Aortic smooth muscle cell (primary cell): ENCODE measurements at places on chromosomes 4 and X. TPM values are rescaled to one million over a fixed set of nuclear protein-coding genes. Genes with fewer than 3 reads are reported as not detected.

The TFE3 gene
- 27.1 and 27.5 TPM in 2 replicates for total RNA-seq

The TRIM61 gene
- total RNA-seq = 0.92 and 1.4 TPM in 2 replicates

The CDS1 gene
- 0.13 and 0.25 TPM in 2 replicates for total RNA-seq

The HUWE1 gene
- 95.3 and 99.9 TPM in 2 replicates for total RNA-seq

The XAGE2 gene
- not detected in 2 replicates for total RNA-seq

The VSIG4 gene
- total RNA-seq = not detected in 2 replicates

The MTHFD2L gene
- total RNA-seq = 11.9 and 12.4 TPM in 2 replicates

The TRAM1L1 gene
- 0.50 and 0.53 TPM in 2 replicates for total RNA-seq

The GAGE12H gene
- total RNA-seq = not detected in 2 replicates

The MAGEA1 gene
- not detected in 2 replicates for total RNA-seq

The ITGB1BP2 gene
- total RNA-seq = 13.7 and 24.3 TPM in 2 replicates

The PRDX4 gene
- 237 and 304 TPM in 2 replicates for total RNA-seq

The EMD gene
- total RNA-seq = 24.4 and 27.7 TPM in 2 replicates

The CISD2 gene
- total RNA-seq = 34.4 and 36.6 TPM in 2 replicates

The PNMA6A gene
- total RNA-seq = 0.53 and 0.62 TPM in 2 replicates

The PHOX2B gene
- not detected in 2 replicates for total RNA-seq

The VSIG1 gene
- under 0.01 TPM in 2 replicates for total RNA-seq

The FABP2 gene
- total RNA-seq = not detected in 2 replicates

The PCDH7 gene
- total RNA-seq = 169 and 233 TPM in 2 replicates

The GAGE12E gene
- total RNA-seq = not detected in 2 replicates

The FMR1NB gene
- total RNA-seq = not detected in 2 replicates

The PQBP1 gene
- total RNA-seq = 63.0 and 96.7 TPM in 2 replicates

The ZAR1 gene
- 0.06 TPM in 1 of 2 replicates, not detected in the other for total RNA-seq

The ABCG2 gene
- total RNA-seq = 1.7 and 1.8 TPM in 2 replicates

The TLR6 gene
- total RNA-seq = 1.4 and 1.8 TPM in 2 replicates

The CSAG2 gene
- not detected in 2 replicates for total RNA-seq

The SPANXN4 gene
- not detected in 2 replicates for total RNA-seq

The ETDA gene
- not detected in 2 replicates for total RNA-seq

The ADGRG4 gene
- total RNA-seq = not detected in 2 replicates

The NAA10 gene
- total RNA-seq = 42.7 and 52.8 TPM in 2 replicates

The PDZD4 gene
- 0.37 and 0.53 TPM in 2 replicates for total RNA-seq

The VCX2 gene
- not detected in 2 replicates for total RNA-seq

The CHRDL1 gene
- under 0.01 TPM in 1 of 2 replicates, not detected in the other for total RNA-seq

The GPR50 gene
- total RNA-seq = not detected in 2 replicates

The EXOC1L gene
- not detected in 2 replicates for total RNA-seq

The PGAM4 gene
- not detected in 2 replicates for total RNA-seq

The LINC00632 gene
- 5.7 and 8.4 TPM in 2 replicates for total RNA-seq

The ANXA3 gene
- 5.0 and 5.5 TPM in 2 replicates for total RNA-seq

The FAM47A gene
- not detected in 2 replicates for total RNA-seq

The IL1RAPL1 gene
- 1.8 and 2.2 TPM in 2 replicates for total RNA-seq

The DGKK gene
- not detected in 2 replicates for total RNA-seq

The AMOT gene
- total RNA-seq = 2.4 and 4.4 TPM in 2 replicates

The PABPC5 gene
- total RNA-seq = 1.7 and 1.8 TPM in 2 replicates

The LDB2 gene
- 81.2 and 83.4 TPM in 2 replicates for total RNA-seq

The LEF1 gene
- total RNA-seq = 0.13 and 0.31 TPM in 2 replicates

The NOX1 gene
- not detected in 2 replicates for total RNA-seq

The XAGE1A gene
- total RNA-seq = not detected in 2 replicates

The BTK gene
- total RNA-seq = not detected in 2 replicates

The C1QTNF7 gene
- total RNA-seq = 0.26 and 1.1 TPM in 2 replicates

The NAP1L3 gene
- total RNA-seq = 18.6 and 25.3 TPM in 2 replicates

The CTAG2 gene
- total RNA-seq = not detected in 2 replicates

The SYNPO2 gene
- total RNA-seq = 1.6 and 2.4 TPM in 2 replicates

The ASMT gene
- total RNA-seq = not detected in 2 replicates

The HSD17B13 gene
- total RNA-seq = under 0.01 and 0.06 TPM in 2 replicates

The TLR8 gene
- total RNA-seq = not detected in 2 replicates

The BEX1 gene
- total RNA-seq = not detected in 2 replicates
